Fibroblast of lung (primary cell): ENCODE measurements at places on chromosomes 5 and 9.
A peak's percentile ranks its signal among the peaks of the same experiment; 100 is the strongest.

GRCh38 chr9:121349009-121349408 lies 21.0 kb downstream of the STOM start:
- DNase-seq = peak; percentile 52

DNA sequence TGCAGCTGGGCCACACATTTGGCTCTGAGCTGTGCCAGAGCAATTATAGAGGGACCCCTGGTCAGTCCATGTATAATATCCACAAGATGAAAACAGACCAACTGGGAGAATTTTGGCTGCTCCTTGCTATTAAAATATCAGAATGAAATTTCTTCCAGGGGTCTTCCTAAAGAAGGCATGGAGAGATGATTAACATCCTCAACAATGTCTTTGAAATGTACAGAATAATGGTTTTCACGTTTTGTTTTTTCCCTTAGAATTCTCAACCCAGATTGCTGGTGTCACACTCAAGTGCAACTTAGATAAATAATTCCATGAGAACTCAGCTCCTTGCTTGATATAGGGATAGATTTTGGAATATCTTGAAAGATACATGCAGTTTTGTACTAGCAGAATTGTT lies 148.3 kb upstream of the SLC24A2 start:
- DNase-seq = no peak

GRCh38 chr5:100904259-100904861 lies 1.3 kb upstream of the ST8SIA4 start:
- no peak for DNase-seq

GRCh38 chr9:82037126-82037525 lies 48.6 kb downstream of the SPATA31D1 start:
- no peak for DNase-seq

- no peak for DNase-seq
Observed at GRCh38 chr5:104987074-104987473, 1424.5 kb upstream of the NUDT12 start.

DNA sequence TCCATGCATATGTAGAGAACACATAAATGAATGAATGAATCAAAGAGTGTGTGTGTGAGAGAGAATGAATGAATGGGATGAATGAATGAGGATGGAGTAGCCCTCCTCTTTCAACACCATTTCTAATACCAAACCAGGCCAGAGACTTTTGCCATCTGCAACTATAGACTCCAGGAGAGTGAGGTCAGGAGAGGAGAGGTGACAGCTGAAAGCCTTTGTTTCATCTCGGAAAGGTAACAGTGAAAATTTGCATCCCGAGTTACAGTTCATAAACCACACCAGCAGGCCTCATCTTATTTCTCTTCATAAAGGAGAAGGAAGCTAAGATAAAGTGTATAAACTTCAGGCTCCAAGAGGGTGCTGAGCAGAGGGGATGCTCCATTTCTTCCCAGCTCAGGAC lies 255.3 kb upstream of the KLF4 start:
- DNase-seq = no peak

DNA sequence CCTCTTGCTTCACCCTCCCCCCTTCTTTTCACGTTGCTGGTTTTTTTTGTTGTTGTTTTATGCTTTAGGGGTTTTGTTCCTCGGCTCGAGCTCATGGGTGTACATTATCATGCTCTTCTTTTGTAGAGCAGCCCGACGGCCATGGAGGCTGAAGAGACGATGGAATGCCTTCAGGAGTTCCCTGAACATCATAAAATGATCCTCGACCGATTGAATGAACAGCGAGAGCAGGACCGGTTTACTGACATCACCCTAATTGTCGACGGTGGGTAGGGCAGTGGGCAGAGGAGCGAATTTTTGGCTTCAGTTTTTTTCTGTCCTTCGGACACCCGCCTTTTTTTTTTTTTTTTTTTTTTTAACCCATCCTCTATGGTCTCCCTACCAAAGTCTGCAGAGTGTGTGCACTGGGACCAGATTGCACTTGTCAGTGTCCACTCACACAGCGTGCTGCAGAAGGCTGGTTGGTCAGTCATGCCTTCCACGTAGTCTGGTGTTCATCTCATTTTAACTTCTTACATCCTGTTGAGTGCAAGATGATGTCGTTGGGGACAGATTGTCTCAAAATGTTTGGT lies 1.3 kb downstream of the ZNF131 start:
- DNase-seq = peak; percentile 73

GRCh38 chr5:10334831-10335230 lies 18.7 kb upstream of the MARCHF6 start:
- DNase-seq = no peak

DNA sequence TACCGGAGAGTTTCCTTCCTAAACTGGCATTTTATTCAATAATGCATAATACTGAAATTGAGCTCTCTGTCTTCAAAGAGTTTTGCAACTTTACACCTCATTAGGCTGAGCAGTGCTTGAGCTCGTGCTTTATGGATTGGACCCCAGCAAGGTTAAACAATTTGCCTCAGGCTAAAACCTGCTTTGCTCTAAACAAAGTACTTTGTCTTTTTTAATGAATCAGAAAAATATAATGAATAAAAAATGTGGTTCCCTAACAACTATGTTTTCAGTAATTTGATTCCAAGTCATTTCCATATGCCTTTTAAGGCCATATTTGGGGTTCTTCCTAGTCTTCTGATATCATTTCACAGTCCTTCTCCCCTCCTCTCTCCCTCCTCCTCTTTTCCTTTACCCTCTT lies 20.0 kb downstream of the ZNF366 start:
- no peak for DNase-seq

DNA sequence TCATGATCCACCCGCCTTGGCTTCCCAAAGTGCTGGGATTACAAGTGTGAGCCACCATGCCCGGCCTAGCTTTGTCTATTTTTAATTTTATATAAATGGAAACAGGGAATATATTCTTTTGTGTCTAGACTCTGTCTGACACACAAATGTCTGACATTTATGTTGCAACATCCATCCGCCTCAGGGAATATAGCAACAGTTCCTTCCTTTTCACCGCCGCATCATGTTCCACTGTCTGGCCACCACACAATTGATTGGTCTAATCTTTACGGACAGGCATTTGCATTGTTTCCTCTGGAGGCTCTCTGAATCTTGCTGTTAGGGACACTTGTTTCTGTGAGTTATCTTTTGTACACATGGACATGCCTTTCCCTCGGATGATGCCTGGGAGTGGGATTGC lies 20.1 kb upstream of the TBC1D9B start:
- no peak for DNase-seq

DNA sequence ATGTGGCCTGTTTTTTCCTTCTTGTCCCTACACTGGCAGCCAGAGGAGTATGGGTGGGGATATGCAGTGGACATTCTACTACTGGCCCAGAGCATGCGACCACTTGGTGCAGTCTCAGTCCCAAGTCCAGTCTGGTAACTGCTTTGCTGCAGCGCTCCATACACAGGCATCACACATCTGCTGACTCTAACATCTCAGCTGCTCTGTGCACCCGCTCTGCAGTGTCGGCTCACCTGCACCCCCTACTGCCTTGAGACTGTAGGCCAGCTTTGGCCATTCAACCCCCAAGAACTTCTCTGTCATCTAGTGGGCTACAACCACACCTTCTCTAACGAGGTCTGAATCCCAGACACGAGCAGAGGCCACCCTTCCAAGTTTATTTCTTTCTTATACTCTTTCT lies 46.4 kb upstream of the SLCO6A1 start:
- no peak for DNase-seq

DNA sequence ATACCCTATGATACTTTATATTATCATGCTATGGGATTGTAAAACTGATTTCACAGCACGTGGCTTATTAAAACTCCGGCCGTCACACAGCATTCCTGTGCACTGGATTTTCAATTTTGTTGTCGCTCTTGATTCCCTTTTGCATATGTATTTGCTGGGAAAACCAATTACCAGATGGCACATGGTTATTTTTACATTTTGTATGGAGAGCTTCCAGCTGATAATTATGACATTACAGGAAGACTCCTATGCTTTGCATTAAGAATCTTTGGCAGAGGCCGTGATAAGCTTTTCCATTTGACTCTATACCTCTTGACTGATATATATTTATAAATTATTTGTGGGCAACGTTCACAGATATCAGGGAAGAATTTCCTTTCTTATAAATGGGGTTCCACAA lies 381.2 kb upstream of the RORB start:
- DNase-seq = no peak

- no peak for DNase-seq
Observed at GRCh38 chr5:113063927-113064326, 87.3 kb downstream of the DCP2 start.

DNA sequence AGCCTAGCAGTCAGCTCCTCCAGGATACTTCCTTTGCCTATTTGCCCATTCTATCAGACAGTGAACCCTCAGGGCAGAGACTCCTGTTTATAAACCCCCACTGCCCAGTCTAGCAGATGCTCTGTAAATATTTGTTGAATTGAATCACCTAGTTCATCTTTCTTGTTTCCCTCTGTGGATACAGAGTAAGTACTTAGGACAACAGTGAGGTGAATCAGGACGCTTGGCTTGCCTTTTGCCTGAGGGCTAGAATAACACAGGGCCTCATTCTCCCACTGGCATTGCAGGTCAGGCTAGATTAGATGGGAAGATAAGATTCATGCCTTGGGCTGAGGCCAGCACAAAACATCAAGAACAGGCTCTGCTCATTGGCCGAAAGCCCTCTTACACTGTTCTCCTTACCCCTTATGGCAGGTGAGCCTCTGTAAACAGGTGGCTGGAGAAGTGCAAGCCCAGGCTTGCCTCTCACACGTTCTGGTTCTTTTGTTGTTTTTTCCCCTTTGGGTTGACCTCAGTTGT lies 22.2 kb downstream of the TNFSF8 start:
- peak; percentile 63 for DNase-seq

DNA sequence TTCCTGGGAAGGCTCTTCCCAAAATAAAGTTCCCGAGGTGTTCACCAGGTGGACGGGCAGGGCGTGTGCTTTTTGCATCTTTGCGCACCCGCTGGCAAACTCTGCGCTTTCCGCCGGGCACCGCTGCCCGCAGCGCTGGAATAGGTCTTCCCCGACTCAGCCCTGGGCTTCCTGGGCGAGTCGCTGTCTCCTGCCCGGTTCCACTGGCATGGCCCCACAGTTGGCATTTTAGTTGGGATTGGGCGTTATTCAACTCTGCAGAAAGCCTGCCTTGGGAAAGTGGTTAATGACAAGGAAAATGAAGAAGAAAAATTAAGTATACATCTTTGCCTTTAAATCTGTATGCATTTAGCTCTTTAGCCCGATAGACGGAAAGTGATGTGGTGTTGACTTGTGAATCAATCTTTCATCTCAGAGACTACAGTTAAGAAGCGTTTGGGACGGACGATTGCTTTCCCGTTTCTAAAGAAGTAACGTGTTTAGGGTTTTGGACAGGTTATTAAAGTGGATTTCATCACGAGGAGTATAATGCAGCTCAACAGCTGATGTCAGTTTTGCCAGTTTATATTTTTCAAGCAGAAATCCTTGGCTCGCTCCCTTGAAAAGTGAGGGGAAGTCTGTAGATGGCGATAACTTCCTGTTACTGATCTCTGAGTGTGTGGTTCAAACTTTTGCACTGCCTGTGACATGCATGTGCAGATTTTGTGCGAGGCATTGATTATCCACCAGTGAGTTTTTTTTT lies 946 bp downstream of the ADCY2 start:
- DNase-seq = no peak

- no peak for DNase-seq
Observed at GRCh38 chr9:16421532-16421931, 448.9 kb downstream of the BNC2 start.

GRCh38 chr5:24823625-24824024 lies 178.8 kb upstream of the CDH10 start:
- DNase-seq = no peak

DNA sequence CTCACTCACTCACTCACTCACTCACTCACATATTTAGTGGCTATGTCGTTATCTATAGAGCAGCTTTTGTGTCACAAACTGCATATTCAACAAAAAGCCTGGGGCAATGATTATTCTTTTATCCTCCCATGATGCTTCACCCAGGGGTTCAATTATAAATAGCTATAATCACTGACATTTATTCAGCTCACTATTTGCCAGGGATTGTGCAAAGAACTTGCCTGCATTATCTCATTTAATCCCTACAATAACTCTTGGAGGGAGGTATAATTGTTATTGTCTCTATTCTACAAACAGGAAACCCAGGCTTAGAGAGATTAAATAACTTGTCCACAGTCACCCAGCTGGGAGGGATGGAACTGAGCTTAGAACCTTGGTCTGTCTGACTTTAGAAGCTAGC lies 298.0 kb upstream of the MSX2 start:
- no peak for DNase-seq

DNA sequence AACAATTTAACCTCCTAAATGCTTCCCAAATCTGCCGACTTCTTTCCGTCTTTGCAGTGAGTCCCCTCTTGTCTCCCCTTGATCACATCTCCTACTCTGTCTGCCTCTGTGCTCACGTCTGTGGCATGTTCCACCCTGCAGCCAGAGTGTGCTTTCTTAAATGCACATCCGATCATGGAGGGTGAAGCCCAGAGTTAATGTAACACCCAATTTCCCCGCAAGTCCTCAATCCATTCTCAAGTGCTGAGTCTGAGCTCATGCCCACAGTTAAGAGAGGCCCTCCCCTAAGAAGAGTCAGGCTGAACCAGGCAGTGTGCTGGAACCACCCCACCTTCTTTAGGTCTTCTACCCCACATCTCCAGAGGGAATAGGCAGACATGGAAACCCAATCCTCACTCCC lies 164.8 kb downstream of the EPB41L4A start:
- DNase-seq = no peak
